ENCODE measurements at places on chromosomes 16 and 17. TPM values are rescaled to one million over a fixed set of nuclear protein-coding genes. Genes with fewer than 3 reads are reported as not detected.

GRCh38 chr17:48632579-48633265, 6.6 kb upstream of the HOXB9 start:
- peaks cover 55% of the 10 kb centered on the region for H3K27me3 ChIP-seq
- H3K27ac ChIP-seq, result no peak overlapping the region

GRCh38 chr16:56801762-56802161, 63.2 kb upstream of the SLC12A3 start:
- no peak for DNase-seq
- peaks cover 18% of the 10 kb centered on the region for H3K36me3 ChIP-seq
- no peak overlapping the region for H3K4me3 ChIP-seq
- no peaks in the 10 kb centered on the region for H3K27me3 ChIP-seq

- no peak overlapping the region for H3K4me3 ChIP-seq
- peaks cover 34% of the 10 kb centered on the region for H3K4me1 ChIP-seq
These were observed 19.7 kb downstream of the CMIP start for GRCh38 chr16:81464279-81464678.

DNA sequence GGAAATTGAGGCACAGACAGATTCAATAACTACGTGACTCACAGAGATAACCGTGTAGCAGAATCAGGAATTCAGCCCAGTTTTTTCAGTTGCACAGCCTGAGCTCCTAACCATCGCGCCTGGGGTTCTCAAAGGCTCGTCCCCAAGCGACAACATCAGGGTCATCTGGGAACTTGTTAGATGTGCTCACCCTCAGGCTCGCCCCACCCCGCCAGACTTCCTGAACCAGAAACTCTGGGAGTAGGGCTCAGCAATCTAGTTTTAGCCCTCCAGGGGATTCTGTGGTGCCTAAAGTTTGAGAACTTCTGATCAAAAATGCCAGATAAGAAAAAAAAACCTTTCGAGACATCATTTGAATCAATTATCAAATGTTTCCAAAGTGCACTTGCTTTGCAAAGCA, 559.8 kb downstream of the WWOX start:
- no peaks in the 10 kb centered on the region for H3K36me3 ChIP-seq
- no peaks in the 10 kb centered on the region for H3K4me1 ChIP-seq
- DNase-seq, result no peak
- no peaks in the 10 kb centered on the region for H3K27me3 ChIP-seq

DNA sequence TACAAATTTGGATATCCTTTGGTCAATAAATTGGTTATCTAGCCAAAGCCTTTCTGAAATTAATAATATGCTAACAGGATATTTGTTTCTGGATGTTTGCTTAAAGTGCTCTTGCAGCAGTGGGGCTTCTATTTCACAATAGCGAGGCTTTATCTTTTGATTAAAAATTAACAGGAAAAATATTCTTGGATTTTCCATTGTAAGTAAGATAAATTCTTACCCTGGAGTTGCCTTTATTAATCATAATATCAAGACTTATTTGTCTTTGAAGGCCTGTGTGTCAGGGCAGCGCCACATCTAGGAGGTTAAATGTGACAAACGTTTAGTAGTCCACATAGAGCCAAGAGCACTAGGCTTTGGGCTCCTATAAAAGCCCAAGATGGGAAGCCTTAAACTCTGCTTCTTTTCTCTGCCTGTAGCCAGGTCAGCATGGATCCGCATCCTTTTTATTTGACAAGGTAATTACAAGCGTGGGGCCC, 5.3 kb downstream of the TMEM97 start:
- no peaks in the 10 kb centered on the region for H3K27me3 ChIP-seq
- H3K4me1 ChIP-seq, result peaks cover 8% of the 10 kb centered on the region
- H3K27ac ChIP-seq, result no peak overlapping the region
- DNase-seq, result no peak

DNA sequence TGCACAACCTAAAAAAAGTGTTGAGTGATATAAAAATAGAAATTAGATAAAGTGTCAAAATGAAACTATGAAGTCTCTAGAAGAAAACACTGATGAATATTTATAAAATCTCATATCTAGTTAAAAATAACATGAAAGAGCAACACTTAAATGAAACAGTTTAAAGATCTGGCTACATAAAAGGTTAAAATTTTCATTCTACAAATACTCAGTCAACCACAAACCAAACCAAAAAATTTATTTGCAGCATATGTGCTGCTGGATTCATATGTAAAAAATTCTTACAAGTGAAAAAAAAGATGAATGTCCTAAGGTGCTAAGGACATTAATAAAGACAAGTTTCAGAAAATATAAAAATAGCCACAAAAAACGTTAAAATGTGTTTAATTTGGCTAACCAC, 22.6 kb upstream of the CDYL2 start:
- H3K4me3 ChIP-seq, result no peak overlapping the region
- H3K27ac ChIP-seq, result no peak overlapping the region
- no peak for DNase-seq
- no peaks in the 10 kb centered on the region for H3K36me3 ChIP-seq
- H3K4me1 ChIP-seq, result no peaks in the 10 kb centered on the region

DNA sequence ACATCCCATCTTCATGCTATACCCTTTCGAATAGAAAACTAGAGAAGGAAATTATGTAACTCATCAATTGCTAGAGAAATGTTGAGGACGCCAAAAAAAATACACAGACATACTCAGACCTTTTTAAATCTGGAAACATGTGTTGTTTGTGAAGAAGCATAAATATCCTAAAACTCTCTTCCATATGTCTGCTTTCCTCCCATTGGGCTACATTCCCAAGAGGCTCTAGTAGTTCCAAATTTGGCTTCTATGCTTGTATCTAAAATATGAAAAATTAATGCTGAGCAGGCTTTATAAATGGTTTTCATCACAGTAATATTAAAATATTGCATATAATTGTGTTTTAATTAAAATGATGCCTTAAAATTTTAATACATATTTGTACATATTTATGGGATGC, 297.9 kb upstream of the PSMD7 start:
- no peak overlapping the region for H3K27ac ChIP-seq
- no peak for DNase-seq
- H3K27me3 ChIP-seq, result no peaks in the 10 kb centered on the region
- no peaks in the 10 kb centered on the region for H3K36me3 ChIP-seq

DNA sequence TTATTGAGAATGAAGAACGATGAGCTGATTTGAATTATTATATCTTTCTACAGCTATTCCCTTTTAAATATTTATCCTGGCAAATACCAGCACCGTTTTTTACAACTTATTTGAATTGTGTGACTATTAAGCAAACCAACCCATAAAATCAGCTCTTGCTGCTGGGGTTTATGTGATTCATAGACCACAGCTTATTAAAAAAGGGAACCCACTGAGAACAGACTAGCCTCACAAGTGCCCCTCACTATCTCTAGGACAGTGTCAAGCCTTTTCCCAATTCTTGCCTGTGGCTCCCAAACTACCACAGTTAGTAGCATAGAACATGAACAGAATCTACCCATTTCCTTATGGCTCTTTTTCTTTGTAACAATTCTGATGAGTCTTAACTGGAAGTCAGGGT, 6.1 kb upstream of the LIG3 start:
- no peaks in the 10 kb centered on the region for H3K4me1 ChIP-seq
- no peak for DNase-seq
- H3K27me3 ChIP-seq, result no peaks in the 10 kb centered on the region
- no peak overlapping the region for H3K27ac ChIP-seq
- H3K36me3 ChIP-seq, result no peaks in the 10 kb centered on the region
- no peak overlapping the region for H3K4me3 ChIP-seq

- H3K27ac ChIP-seq, result no peak overlapping the region
- peaks cover 4% of the 10 kb centered on the region for H3K4me1 ChIP-seq
- no peak overlapping the region for H3K4me3 ChIP-seq
- no peak for DNase-seq
- no peaks in the 10 kb centered on the region for H3K36me3 ChIP-seq
These were observed 32.6 kb downstream of the IGF2BP1 start for GRCh38 chr17:49029801-49030200.

DNA sequence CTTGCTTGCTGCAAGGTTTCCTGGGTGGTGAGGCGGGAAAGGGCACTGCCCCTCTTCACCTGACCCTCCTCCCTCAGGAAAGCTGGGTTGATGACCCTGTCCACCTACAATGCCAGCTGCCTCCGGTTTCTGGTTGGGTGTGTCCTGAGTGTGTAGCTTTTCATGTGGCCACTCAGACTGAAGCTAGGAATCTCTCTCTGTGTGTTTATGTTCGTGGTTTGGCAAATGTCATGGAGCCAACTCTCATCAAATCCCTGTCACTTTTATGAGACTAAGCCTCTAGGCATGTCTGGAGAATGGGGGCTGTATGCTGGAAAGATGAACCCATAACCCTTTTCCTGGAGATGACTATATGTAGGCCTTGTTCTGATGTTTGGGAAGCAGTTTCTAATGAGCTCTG, 17.1 kb downstream of the PLEKHG4 start:
- DNase-seq, result no peak
- no peaks in the 10 kb centered on the region for H3K36me3 ChIP-seq
- H3K27me3 ChIP-seq, result no peaks in the 10 kb centered on the region
- no peak overlapping the region for H3K4me3 ChIP-seq
- H3K4me1 ChIP-seq, result no peaks in the 10 kb centered on the region

- no peak for DNase-seq
- H3K4me3 ChIP-seq, result no peak overlapping the region
- H3K27ac ChIP-seq, result no peak overlapping the region
- no peaks in the 10 kb centered on the region for H3K36me3 ChIP-seq
These were observed 29.1 kb downstream of the HS3ST3A1 start for GRCh38 chr17:13572581-13572980.

DNA sequence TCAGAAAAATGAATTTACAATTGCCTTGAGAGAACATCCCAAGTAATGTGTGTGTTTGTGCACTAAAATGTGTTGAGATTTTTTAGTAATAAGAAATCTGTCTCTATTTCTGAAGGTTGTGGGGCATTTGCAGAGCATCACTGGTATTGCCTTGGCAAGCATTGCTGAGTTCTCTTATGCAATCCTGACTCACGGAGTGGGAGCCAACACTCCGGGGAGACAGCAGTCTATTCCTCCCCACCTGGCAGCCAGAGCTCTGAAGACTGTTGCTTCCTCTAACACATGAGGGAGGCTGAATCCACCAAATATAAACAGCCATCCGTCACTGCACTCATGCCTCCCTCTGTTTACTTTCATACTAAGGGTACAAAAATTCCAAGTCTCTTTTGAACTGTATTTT, 10.6 kb downstream of the CNTD1 start:
- no peak for DNase-seq
- H3K4me1 ChIP-seq, result no peaks in the 10 kb centered on the region
- no peak overlapping the region for H3K27ac ChIP-seq

GRCh38 chr16:85014311-85014710, 3.0 kb upstream of the ZDHHC7 start:
- no peaks in the 10 kb centered on the region for H3K36me3 ChIP-seq
- H3K27me3 ChIP-seq, result no peaks in the 10 kb centered on the region
- peaks cover 9% of the 10 kb centered on the region for H3K4me1 ChIP-seq
- no peak for DNase-seq
- H3K4me3 ChIP-seq, result no peak overlapping the region
- H3K27ac ChIP-seq, result no peak overlapping the region

- H3K36me3 ChIP-seq, result no peaks in the 10 kb centered on the region
- no peak overlapping the region for H3K4me3 ChIP-seq
- no peak for DNase-seq
- H3K4me1 ChIP-seq, result peaks cover 10% of the 10 kb centered on the region
These were observed 13.4 kb downstream of the SNX20 start for GRCh38 chr16:50667497-50668367.

GRCh38 chr16:63037761-63038396, 1001.6 kb upstream of the CDH8 start:
- H3K27me3 ChIP-seq, result no peaks in the 10 kb centered on the region
- no peak overlapping the region for H3K27ac ChIP-seq
- H3K36me3 ChIP-seq, result no peaks in the 10 kb centered on the region
- H3K4me3 ChIP-seq, result no peak overlapping the region

- peaks cover 22% of the 10 kb centered on the region for H3K4me1 ChIP-seq
- no peaks in the 10 kb centered on the region for H3K36me3 ChIP-seq
- no peak for DNase-seq
- no peak overlapping the region for H3K4me3 ChIP-seq
- no peaks in the 10 kb centered on the region for H3K27me3 ChIP-seq
These were observed 1.8 kb downstream of the SOX8 start for GRCh38 chr16:983044-984030.

Gene B4GALNT2
- polyA plus RNA-seq, result not detected

Gene MAPT
- polyA plus RNA-seq, result 0.27 TPM

Gene CLEC10A
- 0.99 TPM for polyA plus RNA-seq

Gene LRRC36
- polyA plus RNA-seq, result 1.5 TPM

Gene SCGB1C2
- polyA plus RNA-seq, result not detected

Gene KRTAP1-5
- polyA plus RNA-seq, result not detected

Gene KRT24
- not detected for polyA plus RNA-seq

Gene TEX19
- not detected for polyA plus RNA-seq

Gene TMEM100
- polyA plus RNA-seq, result not detected

Gene CD2BP2
- 28.1 TPM for polyA plus RNA-seq

Gene CLUH
- 54.2 TPM for polyA plus RNA-seq

Gene CISD3
- polyA plus RNA-seq, result 5.0 TPM

Gene ZG16
- 0.06 TPM for polyA plus RNA-seq
